ENCODE measurements at places on chromosomes 2 and 18.
A peak's percentile ranks its signal among the peaks of the same experiment; 100 is the strongest.

DNA sequence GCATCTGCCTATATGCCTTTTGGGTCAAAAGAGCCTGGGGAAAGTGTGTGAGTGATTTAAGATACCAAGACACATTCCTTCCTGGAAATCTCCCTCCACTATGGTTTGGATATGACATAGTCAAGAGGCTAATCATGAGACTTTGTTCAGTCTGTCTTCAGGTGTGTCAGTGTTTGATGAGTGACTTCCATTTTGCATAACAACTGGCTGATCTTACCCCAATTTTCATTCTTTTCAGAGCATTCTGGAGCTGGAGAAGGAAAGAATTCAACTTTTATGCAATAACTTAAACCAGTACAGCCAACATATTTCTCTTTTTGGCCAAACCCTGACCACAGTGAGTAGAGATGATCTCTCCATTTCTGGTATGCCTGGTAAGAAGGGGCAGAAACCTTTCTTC, 39.4 kb downstream of the SPC25 start:
- DNase-seq = no peak

GRCh38 chr2:214519258-214519818, 108.5 kb downstream of the VWC2L start:
- DNase-seq = no peak

GRCh38 chr2:186559848-186560247, 30.0 kb upstream of the ITGAV start:
- DNase-seq = no peak

DNA sequence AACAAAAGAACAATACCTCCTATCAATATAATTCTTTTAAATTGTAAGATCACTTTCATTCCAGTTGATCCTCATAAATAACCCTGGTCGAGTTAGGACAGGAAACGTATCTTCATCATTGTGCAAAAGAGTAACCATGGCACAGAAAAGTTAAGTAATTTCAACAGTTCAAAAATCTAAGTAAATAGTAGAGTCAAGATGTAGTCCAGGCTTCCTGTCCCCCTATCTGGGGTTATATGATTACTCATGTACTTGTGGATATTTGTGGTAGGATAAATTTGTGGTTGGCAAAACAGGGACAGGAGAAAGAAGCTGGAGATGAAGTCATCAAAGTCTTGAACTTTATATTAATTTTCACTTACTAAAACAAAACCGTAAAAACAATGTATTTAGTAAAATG, 772.6 kb downstream of the TSN start:
- no peak for DNase-seq

- DNase-seq = no peak
Measured at GRCh38 chr18:39599251-39599650, 2033.7 kb upstream of the CELF4 start.

- DNase-seq = no peak
Measured at GRCh38 chr2:78498125-78498524, 527.4 kb upstream of the REG3G start.

- DNase-seq = no peak
Measured at GRCh38 chr2:119680457-119681202, 1.6 kb downstream of the TMEM177 start.

DNA sequence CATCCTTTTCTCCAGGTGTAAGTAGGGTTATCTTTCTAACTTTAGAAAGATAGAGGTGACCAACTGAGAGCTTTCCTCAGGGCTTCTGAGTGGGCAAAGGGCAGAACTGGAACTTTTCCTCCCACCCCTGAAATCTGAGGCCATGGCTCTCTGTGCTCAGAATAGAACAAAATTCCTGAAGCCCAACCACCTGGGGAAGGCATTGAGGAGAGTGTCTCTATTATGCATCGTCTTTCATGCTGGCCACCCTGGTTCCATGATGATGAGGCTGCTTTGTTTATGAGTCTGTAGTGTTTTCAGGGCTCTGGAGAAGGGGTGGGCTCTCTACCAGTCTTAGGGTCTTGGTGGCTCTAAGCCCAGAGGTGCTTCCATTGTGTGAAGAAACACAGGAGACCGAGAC, 30.7 kb upstream of the IL1R1 start:
- DNase-seq = no peak

DNA sequence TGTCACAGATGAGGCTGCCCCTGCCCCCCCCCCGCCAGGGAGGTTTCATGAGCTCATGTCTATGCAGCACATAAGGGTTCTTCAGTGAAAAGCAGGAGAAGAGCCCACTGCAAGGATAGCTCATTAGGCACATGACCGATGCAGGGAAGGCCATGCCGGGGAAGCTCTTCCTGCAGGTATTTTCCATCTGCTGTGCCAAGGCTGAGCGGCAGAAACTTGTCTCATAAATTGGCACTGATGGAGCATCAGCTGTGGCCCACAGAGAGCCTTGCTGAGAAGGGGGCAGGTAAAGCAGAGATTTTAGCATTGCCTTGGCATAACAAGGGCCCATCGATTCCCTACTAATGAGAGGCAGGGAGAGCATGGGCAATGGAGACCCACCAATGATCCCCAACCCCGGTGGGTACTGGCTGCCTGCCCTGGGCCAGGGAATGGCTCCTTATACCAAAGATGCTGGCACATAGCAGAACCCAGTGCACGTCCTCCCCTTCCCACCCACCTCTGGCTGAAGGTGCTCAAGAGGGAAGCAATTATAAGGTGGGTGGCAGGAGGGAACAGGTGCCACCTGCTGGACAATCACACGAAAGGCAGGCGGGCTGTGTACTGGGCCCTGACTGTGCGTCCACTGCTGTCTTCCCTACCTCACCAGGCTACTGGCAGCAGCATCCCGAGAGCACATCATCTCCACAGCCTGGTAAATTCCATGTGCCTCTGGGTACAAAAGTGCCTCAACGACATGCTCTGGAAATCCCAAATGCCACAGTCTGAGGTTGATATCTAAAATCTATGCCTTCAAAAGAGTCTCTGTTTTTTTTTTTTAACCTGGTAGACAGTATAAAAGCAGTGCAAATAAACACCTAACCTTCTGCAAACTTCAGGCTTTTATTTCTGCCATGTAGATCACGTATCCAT, 41.4 kb downstream of the STEAP3 start:
- DNase-seq = peak; percentile 32

- no peak for DNase-seq
Measured at GRCh38 chr2:203811491-203812221, 55.9 kb upstream of the CTLA4 start.

- DNase-seq = peak; percentile 94
Measured at GRCh38 chr2:159797543-159798375, at the start of gene CD302. CD302 (minus strand) TSS chr2:159798208; CDS start chr2:159798198, 10 bp downstream.

DNA sequence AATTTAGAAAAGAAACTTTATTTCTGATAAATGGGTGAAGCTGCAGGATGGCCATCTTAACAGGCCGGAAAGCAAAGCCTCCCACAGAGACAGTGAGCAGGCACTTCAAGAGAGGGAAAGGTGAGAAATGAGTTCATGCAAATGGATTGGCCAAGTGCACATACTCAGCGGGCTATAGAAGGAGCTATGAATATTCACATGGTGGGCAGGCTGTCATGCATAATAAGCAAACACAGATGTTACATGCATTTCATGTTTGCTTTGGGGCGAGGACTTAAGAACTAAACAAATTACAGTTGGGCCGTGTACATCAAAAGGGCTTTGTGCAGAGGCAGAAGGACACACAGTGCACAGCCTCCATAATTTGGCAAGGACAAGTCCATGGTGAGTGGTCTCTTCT, 69.8 kb upstream of the MAL start:
- no peak for DNase-seq

- no peak for DNase-seq
Measured at GRCh38 chr18:44729631-44730101, 49.0 kb downstream of the SETBP1 start.

DNA sequence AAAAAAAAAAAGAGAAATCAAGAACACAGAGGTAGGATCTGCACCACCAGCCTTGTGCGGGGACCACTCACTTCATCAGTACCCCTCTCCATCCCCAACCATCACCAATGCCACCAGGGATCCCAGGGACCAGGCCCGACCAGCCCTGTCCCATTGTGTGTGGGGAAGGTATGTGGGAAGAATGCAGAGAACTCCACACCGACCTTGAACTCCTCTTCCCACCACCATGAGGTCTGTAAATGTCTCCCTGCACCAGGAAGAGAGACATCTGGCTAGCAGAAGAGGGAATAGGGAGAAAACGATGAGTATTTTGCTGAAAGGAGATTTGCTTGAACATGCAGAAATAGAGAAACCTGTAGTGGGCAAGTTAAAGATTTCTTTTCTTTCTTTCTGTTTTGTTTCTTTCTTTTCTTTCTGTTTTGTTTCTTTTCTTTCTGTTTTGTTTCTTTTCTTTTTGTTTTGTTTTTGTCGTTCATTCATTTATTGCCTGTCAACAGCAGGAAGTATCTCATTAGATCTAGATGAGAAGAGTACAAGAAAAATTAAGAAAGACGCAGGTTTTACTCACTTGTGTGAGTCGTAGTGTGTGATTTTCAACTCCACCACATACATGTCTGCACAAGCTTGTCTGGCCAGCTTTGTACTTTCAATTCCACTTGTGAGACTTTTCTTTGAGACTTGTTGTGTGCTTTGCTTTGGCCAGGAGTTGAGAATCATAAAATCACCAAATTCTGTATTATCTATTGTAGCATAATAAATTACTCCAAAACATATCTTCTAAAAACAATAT, 179.8 kb upstream of the HAAO start:
- DNase-seq = no peak

DNA sequence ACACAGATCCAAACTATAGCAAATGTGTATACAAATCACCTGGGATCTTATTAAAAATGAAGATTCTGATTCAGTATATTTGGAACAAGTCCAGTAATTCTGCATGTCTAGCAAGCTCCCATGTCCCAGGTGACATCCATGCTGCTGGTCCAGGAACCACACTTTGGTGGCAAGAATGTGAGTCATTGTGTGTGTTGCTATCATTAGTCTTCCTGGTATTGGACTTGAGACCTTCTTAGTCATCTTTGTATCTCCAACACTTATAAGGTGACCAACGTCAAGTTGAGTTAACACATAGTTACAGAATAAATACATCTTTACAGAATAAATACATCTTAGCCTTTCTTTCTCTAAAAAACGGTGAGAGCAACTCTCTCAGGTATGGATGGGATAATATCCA, 107.9 kb upstream of the NDUFV2 start:
- no peak for DNase-seq

GRCh38 chr2:75894170-75894569, 183.5 kb upstream of the GCFC2 start:
- DNase-seq = no peak

GRCh38 chr2:71939588-71940535, 207.8 kb downstream of the CYP26B1 start:
- DNase-seq = no peak

GRCh38 chr2:130776550-130776949, 21.2 kb downstream of the AMER3 start:
- no peak for DNase-seq

DNA sequence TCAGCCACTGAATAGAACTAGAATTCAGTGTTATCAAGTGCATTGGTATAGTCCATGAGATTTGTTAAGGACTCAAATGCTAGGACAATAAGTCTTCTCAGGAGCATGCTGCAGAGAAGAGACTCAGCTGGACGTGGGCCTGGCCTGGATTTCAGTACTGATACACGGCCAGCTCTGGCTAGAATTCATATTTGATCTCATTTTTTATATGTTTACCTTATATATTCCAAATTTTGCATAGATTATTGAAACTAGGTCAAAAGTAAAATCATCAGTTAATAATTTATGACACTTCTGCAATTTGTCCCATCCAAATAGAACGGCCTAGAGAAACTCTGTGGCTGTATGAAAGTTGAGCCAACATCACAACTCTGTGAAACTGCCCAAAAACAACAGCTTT, 262.0 kb downstream of the DLGAP1 start:
- no peak for DNase-seq

DNA sequence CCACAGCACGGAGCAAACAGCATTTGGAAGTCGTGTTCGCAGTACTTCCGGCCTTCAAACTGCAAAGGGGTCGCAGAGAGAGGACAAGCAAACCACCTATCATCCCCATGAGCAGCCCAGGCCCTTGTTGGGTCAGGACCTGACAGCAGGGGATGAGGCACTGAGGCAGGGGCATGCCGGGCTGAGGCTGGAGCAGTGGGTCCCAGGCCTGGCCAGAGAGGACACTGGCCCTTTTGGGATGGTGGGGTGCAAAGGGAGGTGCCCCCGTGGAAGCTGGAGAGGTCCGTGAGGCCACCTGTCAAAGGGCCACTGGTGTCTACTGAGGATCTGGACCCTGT, 8.9 kb downstream of the GPR17 start:
- DNase-seq = no peak

GRCh38 chr2:157466764-157467163, 22.9 kb upstream of the CYTIP start:
- DNase-seq = no peak

DNA sequence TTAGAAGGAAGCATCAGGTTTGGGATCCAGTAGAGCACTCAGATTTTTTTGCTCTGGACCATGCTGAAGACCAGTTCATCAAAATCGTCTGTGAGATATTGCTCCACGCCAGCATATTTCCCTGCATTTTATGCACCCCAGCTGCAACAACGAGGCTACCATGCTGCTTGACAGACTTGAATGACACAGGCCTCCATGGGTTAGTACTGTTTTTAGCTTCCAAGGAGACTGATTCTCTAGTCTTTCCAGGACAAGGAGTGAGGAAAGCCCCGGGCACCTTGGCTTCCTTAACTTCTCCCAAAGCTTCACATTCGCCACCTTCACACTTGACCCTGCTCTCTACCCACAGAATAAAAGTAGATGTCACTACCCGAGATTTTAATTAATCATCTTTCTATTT, 17.5 kb downstream of the BOD1L2 start:
- DNase-seq = no peak

- DNase-seq = no peak
Measured at GRCh38 chr2:46915281-46915810, at the start of gene MCFD2. MCFD2 (minus strand) TSS chr2:46915806; CDS start chr2:46909171, 6,635 bp downstream.

DNA sequence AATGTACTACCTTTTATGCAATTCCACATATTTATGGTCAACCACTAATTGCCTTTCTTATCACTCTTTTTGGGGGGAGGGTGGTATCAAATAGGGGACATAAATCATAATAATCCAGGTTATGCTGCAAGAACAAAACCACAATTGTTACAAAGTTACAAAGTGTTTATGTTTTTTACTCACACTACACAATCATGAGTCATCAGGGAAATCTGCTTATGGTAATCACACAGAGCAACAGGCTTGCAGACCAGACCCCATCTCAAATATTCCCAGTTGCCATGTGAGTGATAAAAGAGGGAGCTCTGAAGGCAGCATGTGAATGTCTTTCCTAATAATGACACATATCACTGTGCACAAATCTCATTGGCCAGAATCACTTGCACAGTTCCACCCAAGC, 304.7 kb upstream of the TMEFF2 start:
- DNase-seq = no peak

- DNase-seq = no peak
Measured at GRCh38 chr2:2012505-2012904, 268.2 kb upstream of the PXDN start.

Measured in lung (tissue), 17 donors.